ENCODE measurements at places on chromosomes 6 and 20.

DNA sequence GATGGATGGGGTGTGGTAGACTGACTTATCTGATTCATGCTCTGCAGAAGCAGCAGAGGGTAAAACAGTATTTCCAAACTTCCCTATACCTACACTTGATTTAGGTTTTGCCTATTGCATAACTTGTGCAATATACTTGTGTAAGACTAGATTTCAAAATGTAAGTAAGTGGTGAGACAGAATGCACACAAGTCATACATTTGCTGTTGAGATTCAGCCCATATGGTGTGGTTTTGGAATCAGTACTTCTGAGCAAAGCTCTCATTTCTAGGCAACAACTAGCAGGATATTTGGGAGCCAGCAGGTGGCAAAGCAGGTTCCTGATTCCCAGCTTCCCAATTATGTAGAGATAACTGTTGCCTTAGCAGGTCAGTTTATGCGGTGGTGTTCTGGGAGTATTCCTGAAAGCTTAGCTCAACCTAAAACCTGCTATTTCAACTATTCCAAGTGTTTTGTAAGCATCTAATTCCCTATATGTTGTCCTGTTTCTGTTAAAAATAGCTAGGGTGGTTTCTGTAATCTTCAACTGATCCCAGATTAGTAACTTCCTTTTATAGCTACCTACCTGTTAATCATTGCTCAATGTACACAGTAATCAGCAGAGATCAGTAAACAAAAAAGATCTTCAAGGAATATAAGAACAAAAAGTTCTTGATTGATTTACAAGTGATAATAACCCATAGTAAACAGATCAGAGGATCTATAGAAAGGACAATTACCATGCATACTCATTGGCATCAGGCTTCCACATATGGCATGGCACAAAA, 8.5 kb upstream of the FABP7 start:
- ATAC-seq = no peak

GRCh38 chr20:13008761-13009681, at the start of gene SPTLC3:
Gene SPTLC3 (plus strand): TSS chr20:13008972. CDS start chr20:13009268, 296 bp downstream.
- ATAC-seq = peak; percentile 65

- peak; percentile 32 for ATAC-seq
These were observed 48.9 kb downstream of the NOL4L start for GRCh38 chr20:32535953-32536823.

GRCh38 chr6:121158438-121158837, 175.8 kb downstream of the TBC1D32 start:
- no peak for ATAC-seq

GRCh38 chr6:152338335-152339125, 298.6 kb downstream of the SYNE1 start:
- ATAC-seq = peak; percentile 84

DNA sequence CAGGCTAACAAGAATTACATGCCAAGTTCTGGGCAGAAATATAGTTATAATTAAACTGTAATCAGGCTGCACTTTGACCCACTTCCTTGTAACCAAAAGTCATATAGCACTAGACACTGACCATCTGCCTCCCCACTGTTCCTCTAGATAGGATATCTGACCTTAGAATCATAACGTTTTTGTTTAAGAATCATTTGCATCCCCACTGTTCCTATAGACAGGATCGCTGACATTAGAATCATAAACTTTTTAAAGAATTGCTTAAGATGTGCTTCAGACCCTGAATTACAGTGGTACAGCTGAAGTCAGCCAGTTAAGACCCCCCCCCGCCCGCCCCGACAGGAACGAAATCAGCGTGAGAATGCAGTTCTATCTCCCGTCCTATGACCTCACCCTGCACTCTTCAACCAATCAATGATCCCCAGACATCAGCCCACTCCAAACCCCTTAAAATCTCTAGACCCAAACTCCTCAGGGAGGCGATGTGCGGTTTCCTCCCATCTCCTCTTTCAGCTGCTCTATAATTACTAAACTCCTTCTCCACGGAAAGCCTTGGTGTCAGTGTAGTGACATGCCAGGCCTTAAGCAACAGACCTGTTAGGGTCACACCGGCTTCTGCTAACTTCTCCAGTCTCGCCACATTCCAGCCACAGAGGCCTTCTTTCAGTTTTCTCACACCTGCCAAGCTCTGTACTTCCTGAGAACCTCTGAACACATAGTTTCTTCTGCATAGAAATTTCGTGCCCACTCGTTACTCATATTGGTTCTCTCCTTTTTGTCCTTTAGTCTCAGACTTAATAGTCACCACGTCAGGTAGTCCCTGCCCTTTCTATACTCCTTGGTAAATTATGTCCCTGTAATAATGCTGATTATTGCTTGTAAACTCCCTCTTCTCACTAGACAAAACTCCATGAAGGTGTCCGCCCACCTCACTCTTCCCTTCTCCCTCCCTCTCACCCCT, 93.5 kb downstream of the DTNBP1 start:
- ATAC-seq = no peak

DNA sequence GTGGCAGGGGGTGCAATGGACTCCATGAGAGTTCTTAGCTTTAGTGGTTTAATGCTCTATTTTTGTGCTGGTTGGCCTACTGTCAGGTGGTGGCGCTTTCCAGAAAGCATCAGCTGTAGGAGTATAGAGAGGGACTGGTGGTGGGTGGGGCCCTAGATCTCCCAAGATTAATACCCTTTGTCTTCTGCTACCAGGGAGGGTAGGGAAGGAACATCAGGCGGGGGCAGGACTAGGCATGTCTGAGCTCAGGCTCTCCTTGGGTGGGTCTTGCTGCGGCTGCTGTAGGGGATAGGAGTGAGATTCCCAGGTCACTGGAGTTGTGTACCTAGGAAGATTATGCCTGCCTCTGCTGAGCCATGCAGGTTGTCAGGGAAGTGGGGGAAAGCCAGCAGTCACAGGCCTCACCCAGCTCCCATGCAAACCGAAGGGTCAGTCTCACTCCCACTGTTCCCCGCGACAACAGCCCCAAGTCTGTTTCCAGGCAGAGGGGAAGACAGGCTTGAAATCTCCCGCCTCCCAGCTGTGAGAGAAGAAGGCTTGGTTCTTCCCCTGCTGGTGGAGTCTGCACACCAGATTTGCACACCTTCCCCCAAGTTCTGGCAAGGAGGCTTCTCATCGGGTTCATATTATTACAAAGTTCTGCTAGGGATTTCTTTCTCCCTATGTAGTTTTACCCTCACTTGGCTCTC, 46.7 kb upstream of the PKIB start:
- ATAC-seq = no peak

GRCh38 chr6:137120748-137121147, 52.7 kb downstream of the IL22RA2 start:
- ATAC-seq = no peak

DNA sequence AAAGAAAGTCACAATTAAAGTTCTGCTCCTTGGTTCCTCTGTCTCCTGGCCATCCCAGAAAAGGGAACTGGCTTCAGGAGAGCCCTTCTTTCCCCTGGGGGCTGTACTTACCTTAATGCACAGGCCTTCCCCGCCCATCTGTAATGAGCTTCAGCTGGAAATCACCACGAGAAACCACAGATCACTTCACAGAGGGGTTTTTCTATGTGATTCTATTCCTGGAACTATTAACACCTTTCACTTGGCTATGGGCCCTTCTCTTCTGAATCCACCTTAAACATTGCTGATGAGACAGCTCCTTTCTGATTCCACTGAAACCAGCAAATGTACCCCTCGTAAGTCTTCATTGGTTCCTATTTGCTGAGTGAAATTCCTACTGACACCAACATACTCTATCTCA, 80.7 kb downstream of the FOXF2 start:
- ATAC-seq = no peak

DNA sequence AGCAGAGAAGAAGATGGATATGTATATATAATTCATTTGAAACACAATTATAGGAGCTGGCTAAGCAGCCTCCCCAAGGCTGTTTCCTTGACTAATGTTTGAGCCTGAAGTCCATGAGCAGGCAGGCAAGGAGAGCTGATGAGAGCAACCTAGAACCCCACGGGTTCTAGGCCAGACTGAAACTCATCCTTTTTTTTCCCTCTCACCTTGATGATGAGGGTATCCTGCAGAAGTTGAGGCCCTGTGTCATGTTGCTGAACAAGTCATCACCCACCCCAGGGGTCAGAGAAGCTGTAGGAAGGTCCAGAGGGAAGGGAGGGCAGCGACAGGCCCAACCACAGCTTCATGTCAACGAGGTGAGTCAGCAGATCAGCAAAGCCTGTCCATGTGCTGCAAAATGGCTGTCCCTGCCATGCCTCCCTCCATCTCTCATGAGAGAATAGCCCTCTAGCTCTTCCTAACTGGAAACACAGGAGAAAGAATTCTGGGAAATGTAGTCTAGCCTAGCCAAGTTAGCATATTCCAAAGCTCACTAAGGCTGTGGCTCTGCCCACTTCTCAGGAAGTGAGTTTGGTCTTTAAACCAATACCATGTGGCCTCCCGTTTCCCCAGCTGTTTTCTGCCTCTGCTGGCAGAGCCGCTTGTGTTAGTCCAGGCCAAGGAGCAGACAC, 91.3 kb upstream of the DTNBP1 start:
- no peak for ATAC-seq

GRCh38 chr20:29448806-29449470, 1808.5 kb upstream of the DEFB115 start:
- ATAC-seq = no peak

GRCh38 chr20:6058684-6059295, 4.9 kb upstream of the LRRN4 start:
- no peak for ATAC-seq

- ATAC-seq = no peak
These were observed 15.2 kb downstream of the SLC35B3 start for GRCh38 chr6:8420031-8420588.

DNA sequence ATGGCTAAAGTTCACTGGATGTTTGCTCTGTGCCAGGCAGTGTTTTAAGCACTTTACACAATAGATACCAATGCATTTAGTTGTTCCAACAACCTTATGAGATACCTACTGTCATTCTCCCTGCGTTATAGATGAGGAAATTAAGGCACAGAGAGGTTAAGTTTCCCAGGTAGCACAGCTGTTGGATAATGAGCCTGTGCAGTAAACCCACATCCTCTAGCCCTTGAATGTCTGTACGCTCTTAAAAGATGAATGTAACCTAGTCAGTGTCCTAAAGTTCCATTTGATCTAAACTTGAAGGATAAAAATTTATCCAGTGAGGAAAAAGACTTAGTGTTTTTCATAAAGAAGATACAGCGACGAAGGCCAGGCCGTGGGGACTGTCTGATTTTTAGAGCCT, 28.0 kb downstream of the HFE start:
- ATAC-seq = no peak

GRCh38 chr6:137313928-137314855, 95.0 kb upstream of the IFNGR1 start:
- peak; percentile 77 for ATAC-seq

DNA sequence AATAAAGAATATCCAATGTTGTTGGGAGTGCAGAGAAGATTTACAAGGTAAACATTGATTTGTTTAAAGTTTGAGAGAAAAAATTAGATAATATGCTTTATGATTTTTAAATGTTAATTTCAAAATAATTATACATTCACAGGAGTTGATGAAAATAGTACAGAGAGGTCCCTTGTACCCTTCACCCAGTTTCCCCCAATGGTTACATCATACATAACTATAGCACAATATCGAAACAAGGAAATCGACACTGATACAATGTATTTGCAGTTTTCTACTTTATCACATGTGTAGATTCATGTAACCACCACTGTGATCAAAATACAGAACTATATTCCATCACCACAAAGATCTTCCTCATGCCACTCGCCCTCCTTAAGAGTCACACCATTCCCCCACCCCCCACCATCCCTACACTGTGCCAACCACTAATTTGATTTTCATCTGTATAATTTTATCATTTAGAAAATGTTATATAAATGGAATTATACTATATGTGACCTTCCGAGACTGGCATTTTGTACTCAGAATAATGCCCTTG, 11.7 kb upstream of the HLA-DRA start:
- ATAC-seq = no peak

DNA sequence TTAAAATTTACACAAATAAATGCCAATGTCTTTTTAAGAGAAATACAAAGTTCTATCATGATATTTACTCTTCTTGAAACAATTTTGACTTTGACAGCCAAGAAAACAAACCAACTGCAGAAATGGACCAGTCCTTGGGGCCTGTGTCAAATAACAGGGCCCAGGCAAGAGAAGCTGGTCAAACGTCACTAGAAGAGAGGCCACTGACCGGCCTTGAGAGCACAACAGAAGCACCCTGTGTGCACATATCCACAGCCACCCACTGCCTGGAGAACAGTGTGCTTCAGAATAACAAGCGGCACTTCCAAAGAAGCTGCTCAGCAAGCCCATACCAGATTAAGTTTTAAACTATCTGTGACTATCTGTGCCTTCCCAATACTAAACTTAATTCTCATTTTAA, 14.8 kb downstream of the APMAP start:
- no peak for ATAC-seq

DNA sequence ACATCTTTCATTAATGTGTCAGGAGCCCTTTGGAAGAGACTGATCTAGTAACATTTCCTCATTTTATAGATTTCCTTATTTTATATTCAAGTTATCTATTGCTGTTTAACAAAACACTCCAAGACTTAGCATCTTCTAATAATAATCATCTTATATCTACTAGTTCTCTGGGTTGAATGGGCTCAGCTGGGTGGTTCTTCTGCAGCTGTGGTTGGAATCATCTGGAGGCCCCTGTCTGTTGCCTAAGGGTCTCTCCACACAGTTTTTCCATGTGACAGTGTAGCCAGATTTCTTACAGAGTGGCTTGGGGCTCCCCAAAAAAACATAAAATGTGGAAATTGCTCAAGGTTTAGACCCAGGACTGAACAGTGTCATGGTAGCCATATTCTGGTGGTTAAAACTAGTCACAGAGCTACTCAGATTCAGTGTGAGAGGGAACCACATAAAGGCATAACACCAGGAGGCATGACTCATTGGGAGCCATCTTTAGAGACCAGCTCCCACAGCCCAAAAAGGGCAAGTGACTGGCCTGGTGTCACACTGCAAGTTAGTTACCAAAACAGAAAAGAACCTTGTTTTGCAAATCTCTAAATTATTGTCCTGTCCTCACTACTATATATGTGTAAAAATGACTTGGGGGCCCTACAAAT, 11.5 kb downstream of the SLC2A10 start:
- ATAC-seq = no peak

DNA sequence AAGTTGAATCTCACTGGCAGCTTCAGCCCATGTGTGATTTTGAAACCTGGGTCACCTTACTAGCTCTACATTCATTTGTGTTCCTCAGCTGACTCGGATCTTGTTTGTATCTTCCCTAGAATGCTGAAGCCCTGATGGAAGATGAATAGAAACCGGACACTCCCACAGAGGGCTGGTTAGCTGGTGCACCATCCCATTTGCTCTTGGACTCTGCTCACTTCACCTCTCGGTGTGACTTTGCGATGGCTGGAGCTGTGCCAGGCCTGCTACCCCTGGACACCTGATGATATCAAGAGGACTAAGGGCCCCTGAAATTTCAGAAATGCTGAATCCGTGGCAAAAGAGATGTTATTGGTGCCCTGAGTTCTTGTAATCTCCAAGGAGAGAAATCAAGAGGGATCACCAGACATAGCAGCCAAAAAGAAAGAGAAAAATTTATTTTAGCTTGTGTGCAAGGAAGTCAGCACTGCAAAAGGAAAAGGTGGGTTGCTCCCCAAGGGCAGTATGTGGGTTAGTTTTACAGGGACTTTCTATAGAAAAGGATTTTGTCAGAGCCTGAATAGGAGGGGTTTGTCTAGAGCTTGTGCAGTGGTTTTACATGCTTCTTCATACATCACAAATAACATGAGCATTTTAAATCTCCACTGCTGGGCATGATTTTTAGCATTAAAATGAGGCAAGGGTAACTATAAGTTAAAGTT, 426.3 kb upstream of the NOX3 start:
- ATAC-seq = no peak

- no peak for ATAC-seq
These were observed 170.0 kb upstream of the DTNBP1 start for GRCh38 chr6:15832841-15833240.
